ENCODE measurements at places on chromosomes 12 and 14. TPM values are rescaled to one million over a fixed set of nuclear protein-coding genes. Genes with fewer than 3 reads are reported as not detected.

DNA sequence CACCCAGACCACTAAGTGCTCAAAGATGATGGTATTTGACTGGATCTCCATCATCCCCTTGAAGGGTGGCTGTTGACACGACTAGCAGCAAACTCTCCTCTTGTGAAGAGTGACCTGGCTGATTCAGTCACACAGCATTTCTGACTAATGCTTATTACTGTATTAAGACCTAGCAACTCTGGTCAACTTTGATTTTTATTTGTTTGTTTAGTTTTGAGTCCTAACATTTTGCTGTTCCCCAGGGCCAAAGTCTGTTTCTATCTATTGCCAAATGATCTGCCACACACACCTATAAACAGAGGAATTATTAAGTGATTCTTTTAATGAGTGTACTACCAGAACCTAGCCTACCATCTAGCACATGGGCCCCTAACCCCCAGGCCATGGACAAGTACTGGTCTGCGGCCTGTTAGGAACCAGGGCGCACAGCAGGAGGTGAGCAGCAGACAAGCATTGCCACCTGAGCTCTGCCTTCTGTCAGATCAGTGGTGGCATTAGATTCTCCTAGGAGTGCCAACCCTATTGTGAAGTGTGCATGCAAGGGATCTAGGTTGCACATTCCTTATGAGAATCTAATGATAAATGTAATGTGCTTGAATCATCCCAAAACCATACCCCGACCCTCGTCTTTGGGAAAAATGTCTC, 120.0 kb downstream of the RPS6KA5 start:
- no peak overlapping the region for H3K4me3 ChIP-seq
- H3K27ac ChIP-seq: no peak overlapping the region
- H3K4me1 ChIP-seq: no peaks in the 10 kb centered on the region
- no peaks in the 10 kb centered on the region for H3K27me3 ChIP-seq

GRCh38 chr14:76696361-76696760, 64.9 kb upstream of the VASH1 start:
- peaks cover 6% of the 10 kb centered on the region for H3K4me1 ChIP-seq
- H3K4me3 ChIP-seq: no peak overlapping the region
- no peak for DNase-seq

DNA sequence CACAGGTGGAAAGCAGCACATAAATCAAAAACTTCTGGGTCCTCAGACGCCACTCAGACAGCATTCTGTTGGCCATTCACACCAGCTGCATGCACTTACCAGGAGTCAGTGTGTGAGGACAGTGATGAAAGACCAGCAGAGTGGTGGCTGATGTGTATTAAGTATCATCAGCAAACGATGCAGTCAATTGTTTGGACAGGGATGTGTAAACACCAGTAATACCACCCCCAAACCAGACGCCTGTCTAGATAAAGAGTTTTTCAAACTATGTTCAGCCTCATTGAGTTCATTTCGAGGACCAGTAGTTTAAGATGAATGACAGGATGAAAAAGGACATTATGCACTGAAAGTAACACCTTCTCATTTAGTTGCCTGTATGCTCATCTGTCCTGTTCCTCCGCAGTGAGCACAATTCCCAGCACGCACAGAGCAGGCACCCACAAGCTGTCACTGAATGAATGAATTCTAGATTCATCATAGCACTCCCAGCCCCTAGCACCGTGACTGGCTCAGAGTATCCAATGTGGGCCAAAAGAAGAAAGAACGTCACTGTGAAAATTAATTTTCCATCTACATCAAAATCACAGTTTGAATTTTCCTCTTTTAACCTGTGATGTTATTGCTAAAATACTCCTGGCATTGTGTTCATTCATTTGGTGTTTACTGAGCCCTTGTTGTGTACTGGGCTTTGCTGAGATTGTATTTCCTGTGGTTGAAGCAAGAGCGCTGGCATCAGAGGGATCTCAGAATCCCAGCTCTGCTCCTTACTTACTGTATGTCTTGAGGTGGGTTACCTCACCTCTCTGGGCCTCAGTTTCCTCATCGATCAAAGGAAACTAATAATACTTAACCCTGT, 124.8 kb upstream of the NOS1 start:
- peaks cover 18% of the 10 kb centered on the region for H3K4me1 ChIP-seq
- H3K36me3 ChIP-seq: no peaks in the 10 kb centered on the region
- DNase-seq: no peak
- no peaks in the 10 kb centered on the region for H3K27me3 ChIP-seq
- peak overlapping the region; percentile 69 for H3K27ac ChIP-seq

The NPFF gene
- not detected for total RNA-seq

DNA sequence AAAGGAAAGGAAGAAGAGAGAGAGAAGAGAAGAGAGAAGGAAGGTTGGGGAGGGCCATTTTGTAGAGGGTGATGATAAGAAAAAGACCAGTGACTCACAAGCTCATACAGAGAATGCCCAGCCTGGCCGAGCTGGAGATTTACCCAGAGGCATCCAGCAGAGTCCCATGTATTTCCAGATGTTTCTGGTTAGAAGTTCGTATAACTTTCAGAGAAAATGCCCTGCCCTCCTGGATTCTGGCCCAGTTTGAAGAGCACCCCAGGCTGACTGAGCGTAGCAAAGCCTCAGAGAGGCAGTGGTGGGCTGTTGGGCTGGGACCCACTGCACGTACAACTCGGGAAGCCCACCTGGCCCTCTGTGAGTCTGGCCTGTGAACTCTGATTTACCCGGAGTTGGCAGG, 221.8 kb downstream of the SLC41A2 start:
- H3K27me3 ChIP-seq: no peaks in the 10 kb centered on the region
- no peaks in the 10 kb centered on the region for H3K36me3 ChIP-seq
- no peak for DNase-seq
- H3K27ac ChIP-seq: no peak overlapping the region
- H3K4me1 ChIP-seq: no peaks in the 10 kb centered on the region

GRCh38 chr12:120140603-120141002, 24.1 kb upstream of the RAB35 start:
- DNase-seq: no peak
- H3K27me3 ChIP-seq: no peaks in the 10 kb centered on the region
- no peak overlapping the region for H3K27ac ChIP-seq
- H3K4me3 ChIP-seq: no peak overlapping the region
- H3K4me1 ChIP-seq: no peaks in the 10 kb centered on the region
- peaks cover 14% of the 10 kb centered on the region for H3K36me3 ChIP-seq

- no peaks in the 10 kb centered on the region for H3K4me1 ChIP-seq
- DNase-seq: no peak
- H3K27ac ChIP-seq: no peak overlapping the region
- no peak overlapping the region for H3K4me3 ChIP-seq
Measured at GRCh38 chr12:91349476-91349875, 166.9 kb upstream of the DCN start.

- peaks cover 57% of the 10 kb centered on the region for H3K4me1 ChIP-seq
- H3K27me3 ChIP-seq: no peaks in the 10 kb centered on the region
- no peak overlapping the region for H3K4me3 ChIP-seq
- no peaks in the 10 kb centered on the region for H3K36me3 ChIP-seq
- DNase-seq: no peak
- H3K27ac ChIP-seq: peak overlapping the region; percentile 48
Measured at GRCh38 chr12:52029685-52030084, 21.6 kb upstream of the NR4A1 start.

The FLRT2 gene
- total RNA-seq: 10.2 TPM

DNA sequence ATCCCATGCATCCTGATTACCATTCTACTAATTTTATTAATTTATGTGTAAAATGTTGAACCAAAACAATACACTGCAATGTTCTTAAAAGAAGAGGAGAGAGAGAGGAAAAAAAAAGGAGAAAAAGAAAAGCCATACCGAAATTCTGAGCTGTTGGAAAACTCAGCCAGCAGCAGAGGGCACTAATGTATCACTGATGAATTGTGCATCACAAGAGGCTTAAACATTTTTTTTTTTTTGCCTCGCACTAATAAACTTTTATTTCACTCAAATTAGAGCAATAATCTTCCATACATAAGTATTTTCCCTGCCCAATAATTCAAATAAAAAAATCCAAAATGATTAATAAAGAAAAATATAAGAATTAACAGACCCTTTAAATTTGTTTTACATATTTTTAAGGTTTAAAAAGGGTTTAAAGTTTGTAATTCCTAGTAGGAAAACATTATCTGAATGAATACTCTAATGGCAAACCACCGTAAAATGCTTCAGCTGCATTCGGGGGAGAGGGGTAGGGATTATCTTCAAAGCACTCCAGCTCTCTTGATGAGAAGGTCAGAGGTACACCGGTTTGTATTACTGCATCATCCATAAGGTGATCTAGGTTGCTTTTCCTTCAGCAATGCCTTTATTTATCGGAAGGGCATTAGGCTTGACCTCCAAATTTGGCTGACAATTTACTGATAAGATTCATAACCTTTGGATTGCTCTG, 41.9 kb downstream of the ATP23 start:
- no peak overlapping the region for H3K27ac ChIP-seq
- H3K4me1 ChIP-seq: peaks cover 5% of the 10 kb centered on the region
- H3K4me3 ChIP-seq: no peak overlapping the region
- no peaks in the 10 kb centered on the region for H3K36me3 ChIP-seq
- H3K27me3 ChIP-seq: no peaks in the 10 kb centered on the region
- DNase-seq: no peak

- no peaks in the 10 kb centered on the region for H3K36me3 ChIP-seq
- H3K4me3 ChIP-seq: peak overlapping the region; percentile 97
- H3K4me1 ChIP-seq: peaks cover 61% of the 10 kb centered on the region
Measured at GRCh38 chr14:77319422-77319821, 1.3 kb downstream of the POMT2 start.

DNA sequence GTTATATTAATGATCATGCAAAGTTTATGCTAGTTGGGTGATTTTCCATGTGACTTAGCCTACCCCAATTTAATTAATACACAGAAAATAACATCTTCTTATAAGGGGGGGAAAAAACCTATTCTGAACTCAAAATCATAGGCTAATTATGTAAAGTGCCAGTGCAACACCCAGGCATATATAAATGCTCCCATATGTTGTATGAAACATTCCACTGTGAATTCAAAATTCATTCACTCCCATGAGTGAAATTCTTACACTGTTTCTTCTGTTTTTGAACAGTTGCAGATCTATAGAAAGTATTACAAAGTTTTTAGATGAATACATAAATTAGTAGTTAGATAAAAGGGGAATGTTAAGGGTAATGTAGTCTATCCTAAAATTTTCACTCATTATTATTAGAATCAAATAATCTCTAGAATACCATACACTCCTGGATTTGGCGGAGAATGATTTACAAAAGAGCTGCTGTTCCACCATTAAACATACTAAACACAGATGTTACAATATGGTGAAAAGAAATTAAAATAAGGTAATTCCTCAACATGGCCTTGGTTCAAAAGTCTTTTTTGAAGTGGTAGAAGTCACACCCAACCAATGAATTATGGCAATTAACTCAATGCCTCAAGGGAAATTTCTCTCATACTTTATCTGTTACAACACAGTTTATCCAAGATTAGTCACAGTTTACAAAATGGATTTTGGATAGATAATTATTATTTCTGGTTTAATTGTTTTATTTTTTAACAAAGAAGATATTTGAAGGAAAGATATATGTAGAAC, 454.1 kb upstream of the FLRT2 start:
- no peak for DNase-seq
- H3K4me1 ChIP-seq: no peaks in the 10 kb centered on the region
- no peak overlapping the region for H3K4me3 ChIP-seq
- no peaks in the 10 kb centered on the region for H3K27me3 ChIP-seq

DNA sequence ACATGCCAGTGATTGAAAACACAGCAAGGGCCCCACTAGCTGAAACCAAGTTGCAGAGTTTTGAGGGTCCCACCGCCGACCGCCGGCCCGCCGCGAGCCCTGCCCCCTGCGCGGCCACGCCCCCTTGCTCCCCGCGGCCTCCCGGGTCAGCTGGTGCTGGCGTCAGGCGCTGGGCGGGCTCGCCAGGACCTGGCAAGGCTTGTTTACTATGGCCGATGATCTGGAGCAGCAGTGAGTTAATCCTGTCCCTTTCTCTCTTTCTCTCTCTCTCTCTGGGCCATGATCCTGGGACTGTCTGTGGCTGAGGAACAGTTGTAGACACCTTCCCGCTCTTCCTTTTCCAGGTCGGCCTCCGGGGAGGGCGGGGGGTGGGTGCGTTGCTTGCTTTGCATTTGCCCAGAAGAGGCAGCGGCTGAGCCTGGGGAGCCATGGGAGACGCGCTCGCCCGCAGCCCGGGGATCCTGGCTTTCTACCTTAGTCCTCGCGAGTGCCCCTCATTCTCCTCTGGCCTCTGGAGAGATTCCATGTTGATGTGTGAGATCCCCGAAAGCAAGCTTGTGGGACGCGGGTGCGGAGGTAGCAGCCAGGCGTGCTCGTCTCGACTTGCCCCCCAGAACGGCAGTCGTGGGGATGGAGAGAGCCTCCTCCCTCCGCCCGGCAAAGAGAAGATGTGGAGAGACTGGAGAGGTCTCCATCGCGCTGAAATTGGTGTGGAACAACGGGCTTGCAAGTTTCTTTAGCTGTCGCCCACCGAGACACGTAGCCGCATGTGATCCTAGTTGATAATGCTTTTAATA, at the start of gene ABHD4:
Gene ABHD4 (plus strand): TSS at position 202 of the 797 bp plus-strand sequence. CDS start 7 bp downstream, at position 209.
- H3K4me3 ChIP-seq: peak within 1 kb of the TSS; percentile 97
- peaks cover 23% of the 10 kb centered on the region for H3K4me1 ChIP-seq
- peak within 1 kb of the TSS; percentile 94 for H3K27ac ChIP-seq
- H3K36me3 ChIP-seq: peaks cover 25% of the 10 kb centered on the region

The ADAMTS20 gene
- not detected for total RNA-seq

The ANKRD33 gene
- not detected for total RNA-seq

GRCh38 chr12:75097003-75097402, 112.6 kb downstream of the KCNC2 start:
- no peaks in the 10 kb centered on the region for H3K27me3 ChIP-seq
- H3K27ac ChIP-seq: no peak overlapping the region
- no peak for DNase-seq
